ENCODE measurements at places on chromosomes 4 and X. TPM values are rescaled to one million over a fixed set of nuclear protein-coding genes. Genes with fewer than 3 reads are reported as not detected.

The CT45A3 gene
- total RNA-seq = not detected

GRCh38 chr4:985123-985830 is 1.6 kb upstream of the IDUA start:
- peak; percentile 90 for DNase-seq

The PPP1R2C gene
- not detected for total RNA-seq

GRCh38 chr4:163744861-163745260 is 250.4 kb downstream of the TMA16 start:
- DNase-seq = no peak

DNA sequence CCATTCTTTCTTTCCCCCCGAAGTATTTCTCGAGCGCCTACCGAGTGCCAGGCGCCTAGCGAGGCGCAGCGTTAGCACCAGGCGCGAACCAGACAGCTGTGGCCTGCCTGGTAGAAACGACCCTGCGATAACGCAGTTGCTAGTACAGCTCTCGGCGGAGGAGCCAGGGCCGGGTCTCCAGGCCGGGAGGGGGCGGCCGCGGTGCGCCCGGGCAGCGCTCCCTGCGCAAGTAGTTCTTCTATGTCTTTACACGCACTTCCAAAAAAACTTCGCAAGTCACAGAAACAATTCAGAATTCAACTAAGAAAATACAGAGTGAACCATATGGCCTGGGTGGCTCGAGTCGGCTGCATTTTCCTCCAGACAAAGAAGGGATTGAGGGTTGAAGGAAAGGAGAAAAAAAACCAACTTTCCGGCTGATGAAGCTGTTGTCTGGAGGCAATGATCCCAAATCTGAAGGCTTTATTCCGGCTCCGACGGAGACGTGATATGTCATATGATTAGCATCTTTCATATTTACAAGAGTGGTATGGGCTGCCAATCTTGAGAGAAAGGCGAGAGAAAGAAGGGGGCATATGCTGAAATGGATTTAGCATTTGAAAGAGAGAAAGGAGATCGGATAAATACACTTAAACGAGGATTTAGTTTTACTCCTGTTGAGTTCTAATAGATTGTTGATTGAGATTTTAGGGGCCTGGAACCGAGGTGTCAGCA is 7.2 kb upstream of the NEUROG2 start:
- no peak for DNase-seq

The RNF175 gene
- total RNA-seq = 0.12 TPM

The FHIP1A gene
- 14.3 TPM for total RNA-seq

DNA sequence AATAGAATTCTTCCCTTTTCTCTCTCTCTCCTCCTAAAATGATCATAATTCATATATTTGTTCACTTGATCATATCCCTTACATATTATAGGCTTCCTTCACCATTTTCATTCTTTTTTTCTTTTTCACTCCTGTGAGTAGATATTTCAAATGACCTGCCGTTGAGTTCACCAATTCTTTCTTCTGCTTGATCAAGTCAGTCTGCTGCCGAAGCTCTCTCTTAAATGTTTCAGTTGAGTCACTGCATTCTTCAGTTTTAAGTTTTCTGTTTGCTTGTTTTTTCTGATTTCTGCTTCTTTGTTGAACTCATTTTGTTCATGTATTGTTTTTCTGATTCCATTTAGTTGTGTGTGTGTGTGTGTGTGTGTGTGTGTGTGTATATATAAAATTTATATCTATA is 354.3 kb downstream of the GPAT3 start:
- DNase-seq = no peak

The GPR50 gene
- not detected for total RNA-seq

GRCh38 chr4:42627885-42628646 is 28.8 kb downstream of the ATP8A1 start:
- no peak for DNase-seq

DNA sequence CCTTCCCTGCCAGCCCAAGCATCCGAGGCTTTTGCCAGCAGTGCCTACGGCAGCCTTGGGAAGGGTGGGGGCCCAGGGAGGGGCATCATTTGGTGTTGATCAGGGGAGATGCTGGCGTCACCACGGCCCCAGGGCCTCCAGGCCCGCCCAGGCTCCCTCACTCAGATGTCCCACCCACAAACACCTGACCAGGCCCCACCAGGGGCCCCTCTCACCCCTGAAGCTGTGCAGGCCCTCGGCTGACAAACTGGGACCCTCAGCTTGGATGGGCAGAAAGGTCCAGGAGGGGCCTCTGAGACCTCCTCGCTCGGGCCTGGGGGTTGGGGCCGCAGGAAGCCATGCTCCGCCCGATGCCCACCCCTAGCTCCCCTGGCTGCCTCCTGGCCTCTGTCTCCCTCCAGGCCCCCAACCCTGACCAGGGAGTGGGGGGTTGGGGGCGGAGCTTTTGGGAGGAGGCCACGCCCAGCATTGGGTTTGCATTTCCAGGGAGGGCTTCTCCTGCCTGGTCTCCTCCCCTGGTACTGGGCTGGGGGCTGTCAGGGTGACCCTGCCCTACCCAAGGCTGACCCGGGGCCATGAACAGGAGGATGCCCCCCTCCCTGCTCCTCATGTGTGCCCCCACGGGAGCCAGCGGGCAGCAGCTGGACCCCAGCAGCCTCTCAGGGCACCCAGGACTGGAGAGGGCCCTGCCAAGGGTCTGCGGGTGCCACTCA is 33.4 kb upstream of the SPON2 start:
- DNase-seq = peak; percentile 46

The CAPN6 gene
- not detected for total RNA-seq

- DNase-seq = no peak
Observed at GRCh38 chr4:116064331-116064730, 950.9 kb upstream of the NDST4 start.

DNA sequence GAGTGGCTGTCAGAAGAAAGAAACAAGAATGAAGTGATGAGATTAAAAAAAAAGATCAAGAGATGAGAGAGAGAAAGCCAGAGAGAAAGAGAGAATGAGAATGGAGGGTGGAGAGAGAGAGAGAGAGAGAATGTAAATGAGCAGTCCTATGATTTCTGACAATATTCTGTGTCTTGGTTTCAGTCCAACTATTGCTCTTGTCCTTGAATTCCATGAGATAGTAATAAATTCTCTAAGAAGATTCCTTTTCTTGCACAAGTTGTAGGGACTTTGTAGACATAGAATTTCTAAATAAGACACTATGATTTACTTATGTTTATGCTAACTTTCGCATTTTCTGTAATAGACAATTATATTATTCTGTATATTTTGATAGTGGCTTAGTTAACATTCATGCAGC is 149.6 kb upstream of the CTSO start:
- no peak for DNase-seq

GRCh38 chr4:26069218-26069617 is 155.2 kb downstream of the SMIM20 start:
- no peak for DNase-seq

- DNase-seq = no peak
Observed at GRCh38 chr4:28248269-28248668, 1387.6 kb downstream of the STIM2 start.

GRCh38 chr4:66750273-66750672 is 795.0 kb downstream of the CENPC start:
- DNase-seq = no peak
